HAP-1 (cell line): ENCODE measurements at places on chromosomes 5 and 9.

GRCh38 chr5:132446621-132447020 lies 44.0 kb downstream of the IRF1 start:
- no peak for DNase-seq

GRCh38 chr5:7529880-7530279 lies 133.9 kb downstream of the ADCY2 start:
- no peak for DNase-seq

DNA sequence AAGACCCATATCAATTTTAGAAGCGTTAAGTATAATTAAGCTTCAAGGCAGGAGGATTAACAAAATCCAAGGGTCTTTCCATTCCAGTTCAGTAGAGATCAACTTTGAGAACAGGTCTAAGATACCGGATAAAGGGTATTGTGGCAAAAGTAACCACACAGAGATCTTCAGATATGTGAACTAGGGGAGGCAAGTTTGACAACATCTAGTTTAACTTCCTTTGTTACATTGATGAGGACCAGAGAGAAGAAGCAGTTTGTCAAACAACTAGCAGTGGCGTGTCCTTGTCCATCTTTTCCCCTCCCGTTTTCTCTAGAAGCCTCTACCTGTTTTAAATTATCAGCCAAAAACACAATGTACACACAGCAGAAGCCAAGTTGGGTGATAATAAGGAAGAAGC lies 8.6 kb downstream of the SLC36A2 start:
- no peak for DNase-seq

- no peak for DNase-seq
Measured at GRCh38 chr5:14351086-14351661, 208.0 kb downstream of the TRIO start.

DNA sequence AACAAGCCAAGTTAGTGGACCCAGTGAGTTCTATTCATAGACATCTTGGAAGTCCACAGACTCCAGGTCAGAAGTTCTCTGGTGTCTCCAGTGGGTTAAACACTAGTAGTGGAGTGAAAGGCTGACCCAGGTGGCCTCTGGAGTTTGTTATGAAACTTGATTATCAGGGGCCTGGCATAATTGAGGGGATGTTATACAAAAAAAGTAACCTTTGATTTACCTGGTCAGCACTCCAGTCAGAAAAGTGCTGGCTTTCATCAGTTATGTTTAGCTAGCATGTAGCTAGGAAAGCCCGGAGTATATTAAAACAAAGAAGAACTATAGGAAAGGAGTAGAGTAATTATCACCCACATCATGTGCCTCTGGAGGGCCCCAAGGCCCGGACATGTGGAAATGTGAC lies 171.1 kb downstream of the CD180 start:
- DNase-seq = no peak

- DNase-seq = no peak
Measured at GRCh38 chr5:54159153-54159892, 151.1 kb downstream of the ARL15 start.

DNA sequence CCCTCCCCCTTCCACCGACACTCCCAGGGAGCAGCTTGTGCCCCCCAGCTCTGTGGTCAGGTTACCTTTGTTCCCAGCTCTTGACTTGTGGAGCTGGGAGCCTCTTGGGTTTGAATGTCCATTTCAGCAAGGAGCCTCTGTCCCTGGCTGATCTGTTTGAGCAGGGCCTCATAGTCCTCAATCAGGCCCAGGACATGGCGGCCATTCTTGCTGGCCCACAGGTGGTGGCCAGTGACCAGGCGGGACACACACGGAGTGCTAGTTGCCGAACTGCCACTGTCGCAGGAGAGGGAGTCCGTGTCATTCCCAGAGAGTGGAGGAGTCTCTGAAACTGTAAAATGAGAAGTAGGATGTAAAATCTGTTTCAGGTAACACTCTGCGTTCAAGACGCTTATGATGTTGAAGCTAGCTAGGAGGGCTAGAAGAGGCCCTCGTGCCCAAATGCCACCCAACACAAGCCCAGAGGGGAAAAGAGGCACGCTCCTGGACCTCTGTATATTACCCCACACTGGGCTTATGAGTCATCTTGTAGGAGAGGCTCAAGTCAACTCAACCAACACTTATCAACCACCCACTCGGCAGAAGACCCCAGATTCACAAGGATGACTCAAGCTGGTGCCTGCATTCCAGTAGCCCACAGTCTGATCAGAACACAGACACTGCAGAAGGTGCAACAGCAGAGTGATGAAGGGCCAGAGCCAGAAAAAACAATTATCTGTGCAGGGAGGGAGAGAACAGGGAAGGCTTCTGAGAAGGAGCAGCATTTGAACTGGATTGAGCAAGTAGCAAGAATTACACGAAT lies 177.0 kb downstream of the CDK5RAP2 start:
- DNase-seq = no peak
